HS-27A (cell line): ENCODE measurements at places on chromosomes 1 and 21.

DNA sequence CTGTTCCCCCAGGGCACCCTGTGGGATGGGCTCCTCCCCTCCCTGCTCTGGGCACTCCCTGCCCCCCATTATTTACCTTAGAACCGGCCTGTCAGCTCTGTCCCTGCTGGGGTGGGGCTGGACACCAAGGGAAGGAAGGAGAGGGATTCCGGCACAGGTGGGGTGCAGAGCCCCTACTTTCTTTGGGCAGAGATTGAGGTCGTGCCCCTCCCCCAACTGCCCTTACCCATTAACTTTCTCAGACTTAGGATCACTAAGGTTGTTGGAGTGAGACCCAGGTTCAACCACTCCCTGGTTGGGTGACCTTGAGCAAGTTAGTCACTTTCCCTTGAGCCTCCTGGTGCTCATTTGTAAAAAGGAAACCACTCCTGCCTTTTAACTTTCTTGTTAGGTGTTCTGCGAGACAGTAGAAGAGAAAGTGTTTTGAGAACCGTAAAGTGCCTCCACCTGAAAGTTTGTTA is 57.0 kb upstream of the SYNC start:
- no peak for DNase-seq

- no peak for DNase-seq
Measured at GRCh38 chr1:175198332-175198731, 5.8 kb upstream of the KIAA0040 start.

GRCh38 chr1:161074676-161075368 is 5.1 kb upstream of the ARHGAP30 start:
- no peak for DNase-seq

DNA sequence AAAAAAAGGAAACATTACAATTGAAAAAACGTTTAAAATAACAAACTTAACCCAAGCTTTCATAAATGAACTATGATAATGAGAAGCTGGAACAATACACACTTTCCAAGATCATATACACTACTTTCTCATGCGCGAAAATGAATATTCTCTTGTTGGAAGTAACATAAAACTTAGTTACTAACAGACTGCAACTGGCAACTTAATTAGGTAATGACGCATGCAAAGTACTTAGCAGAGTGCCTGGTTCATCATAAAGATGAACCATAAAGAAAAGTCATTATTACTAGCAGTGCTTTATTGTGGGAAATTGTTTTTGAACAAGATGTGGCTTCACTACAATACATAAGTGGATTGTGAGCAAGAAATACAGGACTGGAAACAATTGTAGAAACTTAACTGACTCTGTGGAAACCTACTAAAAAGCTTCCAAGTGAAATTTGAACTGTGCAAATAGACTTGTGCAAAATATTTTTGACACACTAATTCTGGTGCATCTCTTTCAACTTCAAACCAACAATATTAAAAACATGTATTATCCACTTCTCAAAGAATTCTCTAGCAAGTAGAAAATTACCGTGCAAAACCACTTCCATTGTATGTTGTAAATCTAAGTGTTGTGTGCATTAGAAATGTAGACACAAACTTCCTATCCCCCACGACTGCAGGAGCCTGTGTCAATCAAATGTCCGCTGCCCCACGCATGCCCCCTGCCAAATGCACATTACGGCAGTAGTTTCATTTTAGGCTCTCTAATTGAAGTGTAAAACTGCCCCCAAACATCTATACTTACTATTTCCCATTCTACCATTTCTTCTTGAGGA is 2.0 kb downstream of the ARHGAP29 start:
- no peak for DNase-seq

DNA sequence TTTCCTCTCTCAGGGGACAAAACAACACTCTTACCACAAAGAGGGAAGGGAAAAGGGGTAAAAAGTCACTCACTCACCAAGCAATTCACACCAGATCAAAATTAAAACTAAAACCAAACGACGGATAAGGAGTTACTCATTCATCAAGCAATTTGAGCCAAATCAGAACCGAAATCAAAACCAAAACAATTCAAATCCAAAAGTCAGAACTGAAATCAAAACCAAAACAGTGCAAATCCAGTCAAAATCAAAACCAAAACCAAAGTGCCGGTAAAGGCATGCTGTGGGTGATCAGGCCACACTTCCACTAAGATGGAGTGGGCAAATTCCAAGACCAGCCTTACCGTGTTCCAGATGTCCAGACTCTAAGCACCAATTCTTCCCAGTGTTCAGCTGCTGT is 717.9 kb downstream of the AMY1C start:
- DNase-seq = no peak

GRCh38 chr1:183912265-183912886 is 107.5 kb downstream of the RGL1 start:
- DNase-seq = no peak

DNA sequence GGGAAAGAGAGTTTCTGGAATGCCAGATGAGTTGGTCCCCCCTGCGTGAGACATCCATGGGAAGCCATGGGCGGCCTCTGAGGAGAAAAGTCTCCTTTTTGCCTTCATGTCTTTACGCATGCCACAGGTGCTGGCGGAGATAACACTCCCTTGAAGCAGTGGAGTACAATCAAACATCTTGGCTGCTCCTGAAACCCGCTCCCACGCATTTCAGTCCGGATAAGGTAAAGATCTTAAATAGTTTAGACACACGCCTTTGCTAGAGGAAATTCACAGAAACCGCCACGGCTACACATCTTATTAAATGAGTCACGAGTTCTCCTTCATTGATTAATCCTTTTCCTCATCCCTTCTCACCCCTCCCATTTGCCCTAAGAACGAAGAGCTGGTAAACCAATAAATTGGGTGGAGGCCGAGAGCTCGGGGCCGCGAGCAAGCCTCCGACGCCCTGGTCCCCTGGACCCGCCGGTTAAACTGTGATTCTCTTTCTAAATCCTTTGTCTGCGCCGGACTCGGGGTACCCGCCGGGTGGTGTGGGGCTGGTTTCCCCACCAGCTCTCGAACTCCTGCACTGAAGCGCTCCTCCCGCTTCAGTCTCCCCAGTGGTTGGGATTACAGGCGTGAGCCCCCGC is 6.6 kb upstream of the ZNF669 start:
- DNase-seq = no peak

- DNase-seq = no peak
Measured at GRCh38 chr1:226882187-226882586, 11.8 kb downstream of the PSEN2 start.

DNA sequence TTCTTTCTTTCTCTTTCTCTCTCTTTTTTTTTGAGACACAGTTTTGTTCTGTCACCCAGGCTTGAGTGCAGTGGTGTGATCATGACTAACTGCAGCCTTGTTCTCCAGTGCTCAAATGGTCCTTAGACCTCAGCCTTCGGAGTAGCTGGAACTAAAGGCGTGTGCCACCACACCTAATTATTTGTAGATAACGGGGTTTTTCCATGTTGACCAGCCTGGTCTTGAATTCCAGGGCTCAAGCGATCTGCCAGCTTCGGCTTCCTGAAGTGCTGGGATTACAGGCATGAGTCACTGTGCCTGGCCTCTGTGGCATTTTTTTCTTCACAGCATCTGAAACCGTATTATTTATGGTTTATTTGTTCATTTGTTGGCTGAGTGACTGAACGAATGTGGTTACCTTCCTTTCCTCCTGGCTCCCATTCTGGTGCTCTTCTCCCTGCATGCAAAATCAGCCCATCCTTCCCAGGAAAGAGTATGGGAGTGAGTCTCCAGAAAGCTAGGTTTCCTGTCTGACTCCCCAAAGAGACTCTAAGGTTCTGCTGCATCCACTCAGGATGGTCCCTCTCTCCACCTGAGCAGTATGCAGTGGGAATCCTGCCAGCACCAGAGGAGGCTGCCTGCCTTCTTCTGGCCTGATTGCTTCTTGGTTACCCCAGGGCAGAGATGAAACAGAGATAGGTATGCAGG is 155.0 kb upstream of the BEND5 start:
- DNase-seq = no peak

- no peak for DNase-seq
Measured at GRCh38 chr1:49971088-49971487, 52.7 kb downstream of the AGBL4 start.

- DNase-seq = no peak
Measured at GRCh38 chr1:180507795-180508724, 5.7 kb upstream of the ACBD6 start.

DNA sequence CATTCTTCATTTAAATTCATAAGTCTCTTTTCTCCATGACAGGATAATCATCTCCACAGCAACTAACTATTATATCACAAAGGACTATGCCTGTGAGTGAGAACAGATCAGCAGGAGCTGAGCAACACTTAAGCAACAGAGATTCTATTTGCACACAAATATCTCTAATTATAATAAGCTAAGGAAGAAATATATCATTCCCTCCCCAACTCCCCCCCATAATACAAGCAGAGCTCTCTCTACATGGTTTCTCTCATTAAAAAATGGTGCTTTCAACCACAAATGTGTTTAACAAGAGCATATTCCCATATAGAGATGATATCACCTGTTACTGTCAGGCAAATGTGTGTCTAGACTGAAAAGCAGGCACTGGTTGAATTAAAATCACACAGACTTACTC is 34.5 kb upstream of the NIBAN1 start:
- no peak for DNase-seq

GRCh38 chr21:37484535-37485474 is 118.2 kb downstream of the DYRK1A start:
- DNase-seq = no peak

- no peak for DNase-seq
Measured at GRCh38 chr1:111192658-111193519, 7.6 kb downstream of the DENND2D start.

DNA sequence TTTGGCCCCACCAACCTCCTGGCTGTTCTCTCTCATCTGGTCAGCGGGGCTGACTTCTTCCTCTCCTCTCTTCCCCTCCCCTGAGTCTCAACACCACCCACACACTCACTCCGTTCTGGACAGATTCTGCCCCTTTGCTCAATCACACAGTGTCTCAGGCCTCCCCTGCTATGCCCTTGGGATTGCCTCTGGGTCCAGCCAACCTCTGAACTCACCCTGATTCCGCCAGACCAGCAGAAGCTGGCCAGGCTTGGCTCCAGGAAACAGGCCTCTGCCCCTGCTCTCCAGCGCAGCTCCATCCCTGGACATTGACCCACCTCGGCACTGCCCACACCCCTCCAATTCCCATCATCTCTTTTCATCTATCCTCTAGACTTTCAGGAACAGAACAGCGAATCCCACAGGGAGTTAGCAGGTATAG is 22.1 kb downstream of the AHDC1 start:
- DNase-seq = no peak

GRCh38 chr1:34950428-34950827 is 21.0 kb upstream of the DLGAP3 start:
- DNase-seq = no peak
